ENCODE measurements at places on chromosomes 11 and 22.

DNA sequence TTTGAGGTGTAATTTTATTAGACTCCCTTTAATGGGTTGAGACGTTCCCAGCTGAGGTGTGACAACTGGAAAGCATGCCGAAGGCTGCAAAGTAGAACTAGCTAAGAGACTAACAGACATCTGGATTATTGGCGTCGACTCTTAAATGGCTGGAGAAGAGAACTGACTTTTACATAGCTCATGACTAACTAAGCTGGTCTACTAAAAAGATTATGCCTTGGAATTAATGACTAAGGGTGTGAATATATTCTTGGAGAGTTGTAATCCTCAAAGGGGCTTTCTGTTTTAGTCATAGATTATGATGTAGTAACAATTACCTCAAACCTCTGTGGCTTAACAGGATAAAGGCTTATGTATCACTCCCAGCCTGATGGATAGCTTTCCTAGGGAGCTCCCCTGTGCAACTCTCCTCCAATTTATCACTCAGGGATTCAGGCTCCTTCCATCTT is 39.5 kb upstream of the SLC5A12 start:
- no peak for DNase-seq

DNA sequence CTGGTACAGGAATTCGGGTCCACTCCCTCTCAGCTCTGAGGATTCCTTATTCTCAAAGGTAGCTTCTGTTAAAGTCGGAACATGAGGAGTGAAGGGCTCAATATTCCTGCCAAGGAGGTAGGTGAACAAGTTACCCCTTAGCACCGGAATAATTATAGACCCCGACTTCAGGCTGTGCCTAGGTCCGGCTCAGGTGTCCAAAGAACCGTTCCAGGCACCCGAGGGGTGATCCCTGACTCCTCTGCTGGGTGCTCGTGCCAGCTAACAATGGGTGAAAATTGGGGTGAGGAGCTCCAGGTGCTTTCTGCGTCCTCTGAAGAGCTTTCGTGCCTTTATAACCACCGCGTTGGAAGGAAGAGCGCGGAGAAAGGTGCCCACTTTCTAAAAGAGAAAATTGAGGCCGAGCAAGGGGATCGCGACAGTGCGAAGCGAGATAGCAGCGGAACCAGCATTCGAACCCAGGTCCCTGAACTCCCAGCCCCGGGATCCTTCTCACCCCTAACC is 393 bp downstream of the CYB561A3 start:
- DNase-seq = no peak

DNA sequence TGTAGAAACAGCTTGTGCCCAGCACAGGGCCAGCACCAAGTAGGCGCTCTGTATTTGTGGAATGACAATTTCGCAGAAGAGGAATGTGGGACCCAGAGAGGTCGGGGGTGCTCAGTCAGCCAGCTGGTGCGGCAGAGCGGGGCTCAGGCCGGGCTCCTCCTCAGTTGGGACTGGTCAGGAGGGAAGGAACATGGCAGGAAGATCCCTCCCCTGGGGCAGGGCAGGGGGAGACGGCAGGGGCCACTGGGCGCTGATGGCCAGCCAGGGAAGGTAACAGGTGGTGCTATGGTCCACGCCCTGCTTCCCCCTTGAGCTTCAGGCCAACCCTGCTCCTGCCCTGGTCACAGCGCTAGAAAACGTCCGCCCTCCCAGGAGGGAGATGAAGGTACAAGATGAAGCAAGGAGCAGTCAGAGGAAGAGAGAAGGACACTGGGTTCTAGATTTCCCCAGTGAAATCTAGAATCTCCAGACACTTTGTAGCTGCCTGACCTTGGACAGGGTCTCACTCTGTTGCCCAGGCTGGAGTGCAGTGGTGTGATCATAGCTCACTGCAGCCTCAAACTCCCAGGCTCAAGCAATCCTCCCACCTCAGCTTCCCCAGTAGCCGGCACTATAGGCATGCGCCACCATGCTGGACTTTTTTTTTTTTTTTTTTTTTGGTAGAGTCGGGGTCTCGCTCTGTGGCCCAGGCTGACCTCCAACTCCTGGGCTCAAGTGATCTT is 13.5 kb upstream of the SPI1 start:
- no peak for DNase-seq

DNA sequence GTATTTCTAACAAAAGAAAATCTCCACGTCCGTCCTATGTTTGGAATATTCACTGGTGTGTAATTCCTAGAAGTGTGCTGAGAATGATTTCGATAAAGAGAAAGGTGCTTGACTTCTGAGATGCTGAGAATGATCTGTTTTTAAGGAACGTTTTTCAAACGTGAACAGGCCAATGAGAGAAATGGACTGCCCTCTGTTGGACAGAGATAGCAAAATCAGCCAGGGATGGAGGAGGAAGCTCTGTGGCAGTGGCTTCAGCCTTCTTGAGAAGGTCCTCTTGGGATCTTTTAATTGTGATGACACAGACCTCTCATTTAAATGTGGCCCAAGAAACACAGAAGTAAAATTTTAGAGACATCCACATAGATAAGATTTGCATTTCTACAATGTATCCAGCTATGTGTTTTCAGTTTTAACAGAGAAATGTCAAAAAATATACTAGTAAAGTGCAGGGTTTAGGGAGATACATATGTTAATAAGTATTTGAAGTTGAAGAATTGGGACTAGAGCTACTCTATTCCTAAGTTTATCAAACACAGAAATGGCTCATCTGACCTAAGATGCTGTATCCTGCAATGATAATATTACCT is 84.0 kb upstream of the RCN1 start:
- no peak for DNase-seq

DNA sequence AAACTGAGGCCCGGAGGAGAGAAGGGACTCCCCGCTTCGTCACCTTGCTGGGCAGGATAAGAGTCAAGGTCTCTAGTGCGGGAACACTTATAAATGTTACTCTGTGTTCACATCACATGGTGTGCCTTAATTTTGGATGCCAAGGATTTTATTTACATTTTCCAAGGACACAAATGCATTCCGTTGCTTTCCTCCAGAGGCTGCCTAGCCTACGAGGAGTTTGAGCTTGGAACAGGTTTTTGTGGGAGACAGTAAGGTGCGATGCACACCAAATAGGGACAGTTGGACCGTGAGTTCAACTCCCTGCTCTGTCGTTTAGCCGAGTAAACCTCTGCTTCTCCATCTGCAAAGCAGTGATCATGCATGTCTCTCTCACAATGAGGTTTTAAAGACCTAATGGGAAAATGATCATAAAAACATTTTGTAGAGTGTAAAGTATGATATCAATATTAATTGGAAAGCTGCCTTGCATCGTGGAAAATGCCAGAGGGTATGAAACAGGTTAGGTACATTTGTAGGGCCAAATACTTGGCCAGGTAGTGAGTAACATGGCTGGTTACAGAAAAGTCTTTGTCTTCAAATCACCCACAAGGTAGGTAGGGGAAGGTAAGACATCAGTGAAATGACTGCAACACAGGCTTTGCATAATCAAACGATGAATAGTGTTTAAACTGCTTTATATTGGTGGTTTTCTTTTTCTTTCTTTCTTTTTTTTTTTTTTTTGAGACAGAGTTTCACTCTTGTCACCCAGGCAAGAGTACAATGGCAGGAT is 61.8 kb downstream of the ST3GAL4 start:
- no peak for DNase-seq

GRCh38 chr22:29030016-29030617 is 31.5 kb downstream of the C22orf31 start:
- no peak for DNase-seq

DNA sequence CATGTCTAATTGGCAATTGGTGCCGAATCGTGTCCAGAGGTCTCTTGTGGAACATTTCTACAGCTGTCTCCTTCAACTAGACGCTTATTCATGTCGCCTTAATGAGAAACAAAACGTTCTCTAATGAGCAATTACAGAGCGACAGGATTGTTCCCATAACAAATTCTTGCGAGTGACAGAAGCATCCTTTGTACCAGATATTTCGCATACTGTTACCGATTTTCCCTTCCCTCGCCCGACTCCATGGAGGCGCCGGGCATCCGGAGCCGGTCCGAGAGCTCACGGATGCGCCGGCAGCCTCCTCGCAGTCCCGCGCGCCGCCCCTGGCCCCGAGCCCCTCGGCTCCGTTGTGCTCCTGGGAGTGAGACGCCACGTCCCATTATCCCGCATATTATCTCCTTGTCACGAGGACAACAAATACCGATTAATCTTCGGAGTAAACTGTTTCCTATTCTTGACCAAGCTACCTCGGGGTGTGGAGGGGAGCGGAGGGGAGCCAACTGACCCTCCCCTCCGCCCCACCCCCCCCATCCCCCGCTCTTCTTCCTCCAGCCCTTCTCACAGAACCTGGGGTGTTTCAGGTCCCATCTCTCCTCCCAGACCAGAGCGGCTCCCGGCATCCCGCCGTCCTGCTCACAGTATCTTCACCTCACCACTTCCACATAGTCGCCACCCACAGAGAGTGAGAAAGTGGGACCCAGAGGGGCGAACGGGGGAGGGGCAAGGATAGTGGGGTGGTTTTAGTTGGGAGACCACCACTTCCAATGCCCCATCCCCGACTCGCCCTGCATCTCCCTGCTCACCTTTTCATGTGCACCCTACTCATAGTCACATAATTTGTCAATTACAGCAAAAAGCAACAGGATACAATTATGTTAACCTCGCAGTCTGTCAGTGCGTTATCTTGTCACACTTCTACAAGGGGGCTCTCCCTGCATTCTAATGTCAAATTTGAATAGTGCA is 11.4 kb downstream of the PAX6 start:
- no peak for DNase-seq

- no peak for DNase-seq
Observed at GRCh38 chr11:108512708-108513107, 14.5 kb upstream of the POGLUT3 start.

DNA sequence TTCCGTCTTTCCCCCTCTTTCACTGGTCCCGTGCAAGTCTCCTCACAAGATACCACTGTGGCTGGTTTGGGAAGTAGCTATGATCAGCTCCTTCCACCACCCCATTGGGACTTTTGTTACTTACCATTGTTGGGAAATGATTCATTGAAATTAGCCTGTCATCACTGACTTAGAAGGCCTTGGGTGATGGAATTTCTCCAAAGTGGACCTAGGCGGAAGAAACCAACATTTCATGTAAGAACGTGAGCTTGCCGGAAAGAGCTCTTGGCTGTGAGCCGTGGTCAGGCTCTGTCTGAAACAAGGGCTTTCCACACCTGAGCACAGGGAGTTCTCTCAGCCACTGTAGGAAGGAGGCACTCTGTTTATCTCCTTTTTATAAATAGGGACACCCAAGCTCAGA is 23.5 kb upstream of the CRYBB3 start:
- no peak for DNase-seq

DNA sequence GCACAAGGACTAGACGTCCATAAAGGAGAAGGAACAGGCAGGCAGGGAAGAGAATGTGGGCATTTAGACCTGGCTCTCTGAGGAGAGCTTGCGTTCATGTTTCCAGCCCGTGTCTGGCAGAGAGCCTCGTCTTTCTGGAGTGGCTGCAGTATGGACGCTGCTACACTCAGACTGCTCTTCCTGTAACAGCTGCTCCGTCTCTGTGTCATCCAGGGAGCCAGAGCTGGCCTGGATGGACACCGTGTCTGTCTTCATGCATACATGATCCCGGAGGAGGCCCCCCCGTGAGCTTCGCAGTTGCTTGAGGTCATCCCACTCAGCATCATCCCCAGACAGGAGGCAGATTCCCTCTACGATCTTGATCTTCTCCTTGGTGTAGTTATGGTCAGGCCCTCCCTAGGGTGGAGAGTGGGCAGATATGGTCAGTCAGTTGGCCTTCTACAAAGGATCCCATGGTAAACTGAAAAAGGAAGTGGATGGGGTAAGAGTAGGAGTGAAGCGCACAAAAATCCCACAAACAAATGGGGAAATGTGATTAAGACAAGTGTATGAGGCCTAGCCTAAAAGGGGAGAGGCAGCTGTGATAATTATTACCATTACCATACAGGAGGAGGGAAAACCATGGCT is 13.0 kb upstream of the CKAP5 start:
- DNase-seq = no peak

GRCh38 chr11:6251120-6251733 is 8.4 kb upstream of the CCKBR start:
- peak; percentile 46 for DNase-seq

DNA sequence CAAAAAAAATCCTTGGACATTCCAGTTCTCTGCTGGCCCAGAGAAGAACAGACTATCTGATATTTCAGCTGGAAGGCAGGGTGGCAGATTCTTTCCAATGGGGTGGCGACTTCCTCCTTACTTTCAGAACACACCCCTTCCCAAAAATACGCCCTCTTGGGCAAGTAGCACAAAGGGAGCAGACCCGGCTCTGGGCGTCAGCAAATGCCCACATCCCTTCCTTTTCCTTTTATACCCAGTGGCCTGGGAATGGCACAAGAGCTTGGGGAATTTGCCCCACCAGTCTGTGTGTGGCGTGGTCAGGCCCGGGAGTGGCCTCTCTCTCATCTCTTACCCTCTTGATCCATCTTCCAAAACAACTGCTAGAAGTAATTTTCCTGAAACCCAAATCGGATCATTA is 33.0 kb upstream of the NUP160 start:
- no peak for DNase-seq

- no peak for DNase-seq
Observed at GRCh38 chr11:19874266-19874665, 161.6 kb downstream of the NAV2 start.

DNA sequence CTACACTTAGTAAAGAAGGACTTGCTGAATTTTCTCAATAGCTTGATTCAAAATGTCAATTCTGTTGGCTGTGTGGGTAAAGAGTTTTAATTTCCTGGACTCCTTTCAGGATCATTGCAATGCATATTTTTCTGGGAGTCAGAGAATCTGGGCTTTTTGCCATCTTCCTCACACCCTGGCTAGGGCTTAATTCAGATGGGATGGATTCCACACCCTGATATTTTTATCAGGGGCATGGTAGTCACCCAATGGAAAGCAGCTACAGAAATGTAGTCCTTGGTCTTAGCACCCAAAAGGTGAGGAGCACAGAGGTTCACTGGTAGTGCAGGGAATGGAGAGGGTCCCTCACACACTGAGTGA is 79.3 kb downstream of the SGSM3 start:
- no peak for DNase-seq

DNA sequence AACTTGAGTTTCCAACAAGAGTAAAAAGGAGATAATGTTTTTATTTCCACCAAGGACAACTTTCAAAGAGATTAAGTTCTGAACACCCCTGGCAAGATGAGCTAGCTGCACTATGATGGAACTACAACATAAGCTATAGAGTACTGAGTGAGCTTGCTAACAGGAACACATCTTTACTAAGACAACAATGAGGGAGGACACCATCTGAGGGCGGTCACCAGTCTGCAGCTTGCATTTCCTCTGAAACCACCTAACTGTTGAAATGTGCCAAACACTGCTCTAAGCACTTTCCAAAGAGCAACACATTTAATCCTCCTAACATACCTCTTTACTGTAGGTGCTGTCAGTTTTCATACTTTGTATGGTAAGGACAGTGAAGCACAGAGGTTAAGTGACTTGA is 68.4 kb downstream of the TCF20 start:
- DNase-seq = no peak

- DNase-seq = no peak
Observed at GRCh38 chr11:120169981-120170698, 32.2 kb upstream of the TRIM29 start.

GRCh38 chr22:33335611-33336279 is 277.6 kb upstream of the SYN3 start:
- DNase-seq = no peak

- peak; percentile 73 for DNase-seq
Observed at GRCh38 chr11:75802913-75803820, 11.8 kb upstream of the UVRAG start.

- DNase-seq = peak; percentile 53
Observed at GRCh38 chr11:66418168-66418985, 2.5 kb upstream of the NPAS4 start.

- DNase-seq = no peak
Observed at GRCh38 chr22:36433318-36434231, 45.8 kb upstream of the MYH9 start.
